Panc1 (cell line): ENCODE measurements at places on chromosomes 3 and 15.

- DNase-seq = no peak
Observed at GRCh38 chr3:99332718-99333117, 305.7 kb upstream of the COL8A1 start.

GRCh38 chr15:83545804-83546511 lies 98.8 kb downstream of the SH3GL3 start:
- DNase-seq = no peak

DNA sequence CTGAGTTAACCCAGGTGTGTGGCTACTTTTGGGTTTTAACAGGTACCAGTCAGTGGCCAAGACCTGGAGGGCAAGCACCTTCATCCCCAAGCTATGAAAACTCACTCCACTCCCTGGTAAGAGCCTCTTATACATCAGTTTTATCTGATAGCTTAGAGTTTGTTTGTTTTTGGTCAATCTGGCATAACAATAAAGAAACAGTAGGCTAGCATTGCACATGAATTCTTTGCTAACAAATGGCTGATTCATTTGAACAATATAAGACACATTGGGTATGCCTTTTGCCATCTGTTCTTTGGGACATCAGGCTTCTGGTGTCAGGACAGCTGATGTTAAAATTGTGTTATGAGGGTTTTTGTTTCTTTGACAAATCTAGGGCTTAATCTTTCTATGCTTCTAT lies 125.0 kb upstream of the CGNL1 start:
- no peak for DNase-seq

DNA sequence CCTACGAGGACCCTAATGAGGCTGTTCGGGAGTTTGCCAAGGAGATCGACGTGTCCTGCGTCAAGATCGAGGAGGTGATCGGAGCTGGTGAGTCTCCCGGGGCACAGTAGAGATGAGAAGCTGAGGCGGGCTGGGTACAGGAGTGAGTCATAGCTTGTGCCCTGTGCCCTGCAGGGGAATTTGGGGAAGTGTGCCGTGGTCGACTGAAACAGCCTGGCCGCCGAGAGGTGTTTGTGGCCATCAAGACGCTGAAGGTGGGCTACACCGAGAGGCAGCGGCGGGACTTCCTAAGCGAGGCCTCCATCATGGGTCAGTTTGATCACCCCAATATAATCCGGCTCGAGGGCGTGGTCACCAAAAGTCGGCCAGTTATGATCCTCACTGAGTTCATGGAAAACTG lies 17.9 kb downstream of the EPHB3 start:
- no peak for DNase-seq

DNA sequence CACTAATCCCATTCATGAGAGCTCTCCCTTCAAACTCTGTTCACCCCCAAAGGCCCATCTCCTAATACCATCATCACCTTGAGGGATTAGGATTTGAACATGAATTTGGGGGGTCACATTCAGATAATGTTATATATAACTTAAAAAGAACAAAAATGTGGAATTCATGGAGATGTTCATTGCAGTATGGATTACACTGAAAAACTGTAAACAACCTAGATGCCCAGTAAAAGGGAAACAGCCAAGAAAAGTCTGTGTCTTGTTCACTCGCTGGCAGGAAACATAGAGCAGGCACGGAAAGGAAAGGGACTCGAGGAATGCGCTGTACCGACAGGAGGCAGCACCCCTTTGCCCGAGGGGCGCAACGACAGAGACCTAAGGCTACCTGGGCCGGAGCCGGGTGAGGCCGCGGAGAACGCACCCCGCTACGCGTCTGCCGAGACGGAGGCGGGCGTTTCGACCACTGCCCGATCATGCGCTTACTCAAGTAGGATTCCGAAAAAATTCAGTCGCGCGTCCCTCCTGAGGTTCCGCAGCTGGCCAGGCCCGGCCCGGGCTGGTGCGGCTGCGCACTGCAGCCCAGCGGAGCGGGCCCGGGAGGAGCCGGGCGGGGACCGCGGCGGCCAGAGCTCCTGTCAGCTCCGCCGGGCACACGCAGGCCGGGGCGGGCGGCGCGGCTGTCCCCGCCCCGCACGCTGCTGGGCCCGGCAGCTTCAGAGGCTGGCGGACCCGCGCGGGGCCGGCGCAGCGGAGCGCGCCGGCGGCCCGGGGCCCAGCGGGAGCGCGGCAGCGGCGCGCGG lies 862 bp upstream of the MAN2A2 start:
- DNase-seq = peak; percentile 57

DNA sequence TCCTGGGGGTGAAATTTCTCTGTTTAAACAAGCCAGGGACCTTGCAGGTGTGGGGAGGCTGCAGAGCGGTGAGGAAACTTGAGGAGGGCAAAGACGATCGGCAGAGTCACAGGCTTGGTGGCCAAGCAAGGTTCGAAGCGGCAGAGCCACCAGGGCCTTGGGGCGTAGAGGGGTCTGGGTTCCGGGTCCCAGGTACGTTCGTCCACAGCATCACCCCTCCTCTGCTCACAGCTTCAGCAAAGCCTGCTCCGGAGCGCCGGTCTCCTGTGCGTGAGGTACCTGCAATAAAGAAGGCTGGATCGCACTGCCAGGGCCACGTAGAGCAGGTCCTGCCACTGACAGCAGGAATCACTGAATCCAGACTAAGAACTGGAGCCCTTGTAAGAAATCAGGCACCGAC lies 66.8 kb upstream of the PCSK6 start:
- no peak for DNase-seq

DNA sequence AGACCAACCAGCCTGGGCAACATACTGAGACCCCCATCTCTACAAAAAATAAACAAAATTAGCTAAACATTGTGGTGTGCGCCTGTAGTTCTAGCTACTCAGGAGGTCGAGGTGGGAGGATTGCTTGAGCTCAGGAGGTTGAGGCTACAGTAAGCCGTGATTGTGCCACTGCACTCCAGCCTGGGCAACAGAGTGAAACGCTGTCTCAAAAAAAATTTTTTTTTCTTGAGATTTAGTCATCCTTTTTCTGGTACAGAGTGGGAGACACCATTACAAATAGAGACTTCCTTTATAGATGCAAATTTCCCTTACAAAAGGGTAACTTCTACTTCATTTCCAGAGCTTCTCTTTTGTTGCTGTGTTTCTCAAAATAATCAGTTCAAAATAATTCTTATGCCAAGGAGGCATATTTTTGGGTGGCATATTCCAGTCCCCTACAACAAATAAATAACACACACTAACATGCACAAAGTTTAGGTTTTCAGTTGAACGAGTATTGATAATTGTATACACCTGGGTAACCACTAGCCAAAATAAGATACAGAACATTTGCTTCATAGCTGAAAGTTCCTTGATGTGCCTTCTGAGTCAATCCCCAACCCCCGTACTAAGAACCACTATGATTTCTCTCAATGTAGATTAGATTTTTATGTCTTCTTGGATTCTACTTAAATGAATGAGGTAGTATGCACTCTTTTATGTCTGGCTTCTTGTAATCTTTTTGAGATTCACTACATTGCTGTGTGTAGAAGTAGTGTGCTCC lies 248.9 kb upstream of the PROK2 start:
- DNase-seq = no peak

DNA sequence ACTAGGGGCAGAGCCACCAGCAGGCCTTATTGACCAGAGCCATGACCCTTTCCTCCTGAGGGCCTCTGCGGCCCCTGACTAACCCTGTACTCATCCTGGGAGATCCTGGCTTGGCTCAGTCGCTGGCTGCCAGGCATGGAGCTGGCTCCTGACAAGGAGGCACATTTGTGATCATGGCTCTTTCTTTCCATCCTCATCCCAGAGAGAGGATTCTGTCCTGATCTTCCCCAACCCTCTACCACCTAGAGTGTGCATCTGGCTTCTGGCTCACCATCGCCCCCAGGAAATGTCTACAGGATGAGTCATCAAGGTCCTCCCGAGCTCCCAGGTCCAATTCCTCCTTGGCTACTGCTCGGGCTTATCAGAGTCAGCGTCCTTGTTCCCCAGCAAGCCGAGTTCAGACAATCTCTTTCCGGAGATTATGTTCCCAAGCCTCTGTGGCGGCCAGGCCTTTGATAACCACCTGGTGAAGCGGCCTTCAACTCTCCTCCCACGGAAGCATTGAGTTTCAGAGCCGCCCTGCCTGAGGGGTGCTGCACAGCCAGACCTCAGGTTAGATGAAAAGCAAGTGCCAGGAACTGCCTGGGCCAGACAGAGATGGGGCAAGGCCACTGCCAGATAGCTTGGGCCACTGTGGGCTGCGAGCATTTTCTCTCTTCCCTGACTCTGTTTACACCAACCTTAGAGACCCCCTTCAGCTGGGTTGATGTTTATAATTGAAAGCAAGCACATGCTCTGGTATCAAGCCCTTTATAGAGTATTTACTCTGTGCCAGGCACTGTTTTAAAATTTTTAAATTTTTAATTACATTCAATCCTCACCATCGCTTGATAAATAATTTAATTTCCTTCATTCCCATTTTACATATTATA lies 44.3 kb upstream of the MRPS22 start:
- DNase-seq = no peak
